NCI-H187 treated with DMSO at 0.1 percent for 48 hours (cell line): ENCODE measurements at places on chromosomes 2 and 18.

- DNase-seq, result no peak
Observed at GRCh38 chr2:221156062-221156734, 415.9 kb downstream of the EPHA4 start.

- no peak for DNase-seq
Observed at GRCh38 chr2:25421289-25421688, 79.6 kb upstream of the DNMT3A start.

- no peak for DNase-seq
Observed at GRCh38 chr2:118945881-118946280, 3.9 kb downstream of the MARCO start.

GRCh38 chr2:122905431-122905830 lies 1119.7 kb upstream of the CNTNAP5 start:
- DNase-seq, result no peak

GRCh38 chr2:197200762-197201058 lies 109.9 kb downstream of the ANKRD44 start:
- no peak for DNase-seq
